ENCODE measurements at places on chromosomes 1 and 21. TPM values are rescaled to one million over a fixed set of nuclear protein-coding genes. Genes with fewer than 3 reads are reported as not detected.

The TRIM63 gene
- total RNA-seq = not detected

The CACNA1S gene
- not detected for total RNA-seq

The UBL4B gene
- total RNA-seq = not detected

The ECE1 gene
- 69.8 TPM for total RNA-seq

The KRTAP12-2 gene
- not detected for total RNA-seq

The DNM3 gene
- 4.3 TPM for total RNA-seq

The NUP210L gene
- total RNA-seq = not detected

The PDC gene
- total RNA-seq = not detected

The FMO1 gene
- total RNA-seq = not detected

DNA sequence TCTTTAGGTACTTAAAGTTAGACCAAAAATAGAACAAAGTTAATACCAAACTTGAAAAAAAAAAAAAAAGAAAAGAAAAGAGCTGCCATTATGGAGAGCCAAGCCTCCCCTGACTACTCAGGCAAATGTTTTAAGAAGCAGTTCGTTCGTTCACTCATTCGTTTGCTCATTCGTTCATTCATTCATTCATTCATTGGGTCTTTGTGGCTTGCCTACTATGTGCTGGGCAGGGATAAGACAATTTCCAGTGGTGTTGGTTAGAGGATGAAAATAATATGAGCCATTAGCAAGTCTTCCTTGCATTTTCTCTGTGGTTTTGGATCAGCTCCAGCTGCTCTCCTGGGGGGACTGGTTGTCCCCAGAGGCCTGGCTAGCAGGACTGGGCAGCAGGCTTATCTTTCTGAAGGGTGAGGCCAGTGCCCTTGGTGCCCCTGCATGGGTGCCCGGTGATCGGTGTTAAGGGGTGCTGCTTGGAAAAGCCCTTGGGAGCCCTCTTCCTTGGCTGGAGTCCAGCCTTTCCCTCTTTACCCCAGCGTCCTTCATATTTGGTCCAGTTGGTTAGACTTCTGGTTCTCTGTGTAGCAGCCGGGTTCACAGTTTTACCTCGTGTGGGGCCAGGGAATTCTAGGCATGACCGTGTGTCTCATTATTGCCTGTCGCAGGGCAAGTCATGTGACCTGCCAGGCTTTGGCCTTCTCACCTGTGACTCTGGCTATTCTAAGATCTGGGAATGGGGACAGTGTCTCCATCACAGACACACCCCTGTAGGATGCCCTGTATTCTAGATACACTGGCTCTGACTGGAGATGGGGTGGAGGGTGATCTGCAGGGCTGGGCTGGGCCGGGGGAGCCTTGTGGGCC, 32.8 kb downstream of the LHX4 start:
- peak; percentile 65 for DNase-seq

GRCh38 chr1:247407180-247407616, 8.8 kb upstream of the NLRP3 start:
- peak; percentile 54 for DNase-seq

DNA sequence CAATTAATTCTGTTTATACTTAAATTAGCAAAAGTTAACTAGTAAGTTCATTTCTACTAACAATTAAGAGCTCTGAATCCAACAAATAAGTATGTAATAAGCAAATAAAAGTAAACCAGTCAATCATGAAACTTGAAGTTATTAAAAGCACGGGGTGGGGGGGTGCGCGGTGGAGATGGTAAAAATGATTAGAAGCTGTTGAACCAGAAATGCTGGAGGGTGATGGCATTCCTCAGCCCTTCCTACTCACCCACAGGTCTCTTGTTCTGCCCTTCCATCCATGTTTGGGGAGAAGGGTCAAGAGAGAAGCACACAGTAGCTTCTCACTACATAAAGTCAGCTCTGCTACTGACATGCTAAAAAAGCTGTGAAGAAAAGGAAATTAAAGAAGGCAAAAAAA, 63.5 kb downstream of the AKT3 start:
- DNase-seq = no peak

DNA sequence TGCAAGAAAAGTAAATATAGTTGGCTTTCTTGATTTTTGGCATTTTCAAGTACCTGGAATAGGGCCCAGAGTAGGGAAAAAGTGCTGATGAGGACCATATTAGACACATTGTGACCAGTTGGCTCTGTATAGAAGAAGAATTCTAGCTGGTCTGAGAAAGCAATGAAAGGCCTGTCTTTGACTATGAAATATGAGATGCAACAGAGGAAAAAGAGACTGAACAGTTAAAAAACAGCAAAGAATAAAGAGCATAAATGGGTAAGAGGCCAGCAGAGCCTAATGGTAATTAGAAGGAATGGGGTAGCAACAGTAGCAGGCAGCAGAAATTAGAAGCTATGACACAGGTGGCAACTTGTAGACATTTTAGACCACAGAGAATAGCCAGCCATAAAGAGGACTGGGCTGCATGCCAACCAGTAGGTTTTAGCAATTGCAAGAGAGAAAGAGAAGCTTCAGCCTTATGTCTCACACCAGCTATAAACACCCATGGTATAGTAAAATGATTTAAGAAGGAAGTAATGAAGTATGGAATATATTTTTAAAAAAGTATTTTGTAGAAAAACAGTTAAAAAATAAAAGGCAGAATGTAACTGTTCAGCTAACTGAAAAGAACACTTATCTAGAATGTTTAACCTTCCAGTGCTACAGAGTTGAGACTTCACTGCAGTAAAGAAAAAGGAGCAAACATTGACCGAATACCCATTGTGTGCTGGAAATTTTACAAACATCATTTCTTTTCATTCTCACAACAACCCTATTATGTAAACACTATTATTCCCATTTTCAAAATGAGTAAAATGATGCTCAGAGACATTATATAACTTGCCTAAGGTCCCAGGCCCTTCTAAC, 114.1 kb downstream of the LHX4 start:
- DNase-seq = peak; percentile 11

- peak; percentile 96 for DNase-seq
Measured at GRCh38 chr1:224542783-224543440, 73.2 kb upstream of the CNIH3 start.

DNA sequence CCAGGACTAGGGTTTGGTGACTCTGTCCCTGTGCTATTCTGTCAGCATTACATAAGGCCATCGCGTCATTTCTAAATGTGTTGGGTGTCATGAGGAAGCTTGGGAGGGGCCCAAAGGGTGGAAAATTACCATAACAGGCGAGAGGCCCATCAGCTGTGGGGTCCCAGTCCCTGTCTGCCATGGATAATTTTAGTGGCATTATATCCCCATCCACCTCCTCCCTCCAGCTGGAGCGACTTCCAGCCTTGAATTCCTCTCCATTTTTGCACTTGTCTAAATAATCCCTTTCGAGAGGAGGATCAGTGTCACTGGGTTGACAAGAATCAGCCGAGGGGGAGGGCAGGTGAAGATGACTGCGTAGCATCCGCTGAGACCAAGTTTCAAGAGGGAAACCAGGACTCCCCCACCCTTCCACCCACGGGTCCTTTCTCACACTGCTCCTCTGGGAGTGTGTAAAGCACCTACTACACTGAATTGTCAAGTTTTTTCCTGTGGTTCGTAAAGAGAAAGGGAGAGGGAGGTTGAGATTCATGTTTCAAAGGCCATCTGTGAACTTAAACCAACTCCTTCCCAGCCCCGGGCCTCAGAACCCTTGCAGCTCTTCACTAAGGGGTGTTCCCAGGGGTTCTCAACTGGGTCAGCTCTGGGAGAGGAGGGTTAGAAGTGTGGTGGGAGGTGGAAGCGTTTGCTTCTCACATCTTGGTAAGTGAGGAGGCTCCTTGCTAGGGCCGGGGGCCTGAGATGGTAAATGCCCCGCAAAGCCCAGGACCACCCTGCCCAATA, 29.2 kb downstream of the VASH2 start:
- DNase-seq = no peak

GRCh38 chr1:38242506-38242905, 195.9 kb upstream of the POU3F1 start:
- DNase-seq = no peak

- no peak for DNase-seq
Measured at GRCh38 chr1:101247404-101248287, 10.8 kb downstream of the S1PR1 start.

DNA sequence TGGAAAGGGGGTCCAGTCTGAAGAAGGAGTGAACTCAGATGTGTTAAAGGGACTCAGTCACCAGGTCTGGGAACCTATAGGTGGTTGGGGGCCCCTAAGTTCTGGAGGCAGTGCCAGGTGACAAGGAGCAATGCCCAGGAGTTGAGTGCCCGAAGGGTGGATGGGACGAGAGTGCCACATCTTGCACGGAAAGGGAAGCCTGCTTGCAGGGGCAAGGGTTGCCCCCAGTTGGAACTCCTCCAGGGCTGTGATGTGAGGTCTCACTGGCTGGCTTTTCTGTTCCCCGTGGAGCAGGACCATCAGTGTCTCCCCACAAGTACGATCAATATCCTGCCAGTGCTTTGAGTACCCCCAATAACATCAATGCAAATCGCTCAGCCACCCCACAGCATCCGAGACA, 107.3 kb downstream of the TOMM20 start:
- DNase-seq = no peak

DNA sequence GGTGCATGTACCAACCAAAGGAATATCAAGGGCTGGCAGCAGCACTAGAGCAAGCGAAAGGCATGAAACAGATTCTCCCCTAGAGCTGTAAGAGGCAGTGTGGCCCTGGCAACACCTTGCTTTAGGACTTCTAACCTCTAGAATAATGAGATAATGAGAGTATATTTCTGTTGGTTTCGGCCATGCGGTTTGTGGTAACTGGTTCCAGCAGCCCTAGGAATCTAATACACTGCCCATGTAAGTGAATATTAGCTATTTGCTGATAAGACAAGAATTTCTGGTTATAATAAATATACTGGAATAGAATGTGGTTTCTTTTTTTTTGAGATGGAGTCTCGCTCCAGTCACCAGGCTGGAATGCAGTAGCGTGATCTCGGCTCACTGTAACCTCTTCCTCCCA, 199.4 kb downstream of the GABPA start:
- peak; percentile 77 for DNase-seq

DNA sequence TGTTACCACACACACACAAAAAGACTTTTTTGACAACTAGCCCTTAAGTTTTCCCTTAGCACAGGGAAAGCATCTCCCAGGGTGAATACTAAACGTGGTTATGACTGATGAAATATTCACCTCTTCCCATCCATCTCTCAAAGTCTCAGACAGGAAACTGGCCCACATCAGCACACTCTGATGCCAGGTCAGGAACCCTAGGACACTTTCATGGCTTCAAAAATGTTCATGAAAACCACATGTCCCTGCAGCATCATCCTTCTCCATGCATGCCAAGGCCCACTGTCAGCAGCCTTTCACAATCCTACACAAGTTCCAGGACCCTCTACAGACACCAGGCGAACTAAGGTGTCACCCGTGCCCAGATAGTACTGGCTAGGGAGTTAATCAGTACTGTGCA, 68.7 kb downstream of the DNTTIP2 start:
- no peak for DNase-seq

- DNase-seq = peak; percentile 50
Measured at GRCh38 chr1:235920596-235921375, 54.1 kb upstream of the LYST start.

GRCh38 chr21:16829532-16829931, 683.3 kb upstream of the CXADR start:
- DNase-seq = no peak

GRCh38 chr1:209873067-209873799, 45.5 kb downstream of the UTP25 start:
- DNase-seq = peak; percentile 52

- peak; percentile 91 for DNase-seq
Measured at GRCh38 chr1:7940745-7941436, at the start of gene TNFRSF9. TNFRSF9 (minus strand) TSS chr1:7940839; CDS start chr1:7939994, 845 bp downstream.

DNA sequence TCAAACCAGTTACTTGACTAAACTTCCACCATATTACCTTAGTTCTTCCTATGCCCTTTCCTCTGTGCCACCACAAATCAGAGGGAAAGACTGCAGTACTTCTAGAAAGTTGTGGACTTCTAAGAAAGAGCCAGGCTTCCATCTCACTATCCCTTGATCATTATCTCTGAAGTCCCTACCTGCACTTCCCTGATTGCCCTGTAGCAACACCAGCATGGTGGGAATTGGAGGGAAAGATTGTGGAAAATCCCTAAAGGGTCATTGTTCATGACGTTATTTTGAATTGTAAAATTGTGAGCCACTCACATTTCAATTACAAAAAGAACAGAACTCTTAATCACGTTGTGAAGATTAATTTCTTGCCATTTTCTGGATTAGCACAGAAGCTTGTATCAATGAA, 23.4 kb upstream of the KIAA1614 start:
- DNase-seq = no peak

GRCh38 chr21:29130270-29130969, at the start of gene MAP3K7CL:
MAP3K7CL (plus strand) TSS chr21:29130644; CDS start chr21:29133345, 2,701 bp downstream.
- peak; percentile 97 for DNase-seq

- no peak for DNase-seq
Measured at GRCh38 chr1:51253691-51254090, 17.6 kb downstream of the RNF11 start.

DNA sequence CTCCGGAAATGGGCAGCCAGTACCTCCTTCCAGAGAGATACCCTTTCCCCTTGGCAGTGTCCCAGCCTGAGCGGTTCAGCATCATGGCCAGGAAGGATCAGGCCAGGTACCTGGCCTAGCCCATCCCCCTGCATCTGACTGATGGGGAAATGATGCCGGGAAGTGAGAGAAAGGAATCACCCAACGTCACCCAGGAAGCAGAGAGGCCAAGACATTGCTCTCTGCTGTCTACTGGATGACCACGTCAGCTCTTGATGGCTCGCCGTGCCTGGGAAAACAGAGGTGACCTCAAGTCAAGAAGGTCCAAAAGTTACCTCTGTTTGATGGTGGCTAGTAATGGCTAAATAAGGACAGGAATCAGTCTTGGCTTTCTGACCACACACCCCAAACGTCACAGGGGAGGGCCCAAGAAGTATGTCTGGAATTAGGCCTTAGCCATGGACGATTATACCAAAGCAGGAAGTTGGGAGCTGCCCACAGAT, 79.0 kb downstream of the MRPL37 start:
- DNase-seq = no peak

DNA sequence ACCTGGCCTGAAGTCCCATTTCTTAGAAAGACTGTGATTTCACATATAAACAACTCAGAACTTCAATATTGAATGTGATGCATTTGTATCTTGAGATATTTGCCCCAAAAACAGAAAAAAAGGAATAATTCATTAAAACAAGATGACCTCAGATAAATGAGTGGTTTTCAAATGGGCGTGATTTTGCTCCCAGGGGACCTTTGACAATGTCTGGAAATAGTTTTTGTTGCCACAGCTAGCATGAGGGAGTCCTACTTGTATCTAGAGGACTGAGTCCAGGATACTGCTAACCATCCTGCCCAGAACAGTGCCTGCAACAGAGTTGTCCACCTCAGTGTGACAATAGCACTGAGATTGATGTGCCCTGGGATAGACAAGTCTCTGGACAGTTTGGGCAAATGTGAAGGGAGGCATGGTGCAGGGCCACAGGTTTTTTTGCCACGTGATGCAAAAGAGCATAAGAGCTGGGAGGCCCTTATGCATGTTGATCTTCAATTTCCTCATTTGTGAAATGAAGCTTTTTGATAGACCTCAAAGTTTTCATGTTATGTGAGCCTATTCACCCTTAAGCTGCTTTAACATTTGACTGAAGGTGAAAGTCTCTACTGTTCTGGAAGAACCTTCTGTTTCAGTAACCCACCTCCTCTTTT, 46.2 kb downstream of the MAP3K7CL start:
- no peak for DNase-seq
